ENCODE measurements at places on chromosomes 7 and 10.

DNA sequence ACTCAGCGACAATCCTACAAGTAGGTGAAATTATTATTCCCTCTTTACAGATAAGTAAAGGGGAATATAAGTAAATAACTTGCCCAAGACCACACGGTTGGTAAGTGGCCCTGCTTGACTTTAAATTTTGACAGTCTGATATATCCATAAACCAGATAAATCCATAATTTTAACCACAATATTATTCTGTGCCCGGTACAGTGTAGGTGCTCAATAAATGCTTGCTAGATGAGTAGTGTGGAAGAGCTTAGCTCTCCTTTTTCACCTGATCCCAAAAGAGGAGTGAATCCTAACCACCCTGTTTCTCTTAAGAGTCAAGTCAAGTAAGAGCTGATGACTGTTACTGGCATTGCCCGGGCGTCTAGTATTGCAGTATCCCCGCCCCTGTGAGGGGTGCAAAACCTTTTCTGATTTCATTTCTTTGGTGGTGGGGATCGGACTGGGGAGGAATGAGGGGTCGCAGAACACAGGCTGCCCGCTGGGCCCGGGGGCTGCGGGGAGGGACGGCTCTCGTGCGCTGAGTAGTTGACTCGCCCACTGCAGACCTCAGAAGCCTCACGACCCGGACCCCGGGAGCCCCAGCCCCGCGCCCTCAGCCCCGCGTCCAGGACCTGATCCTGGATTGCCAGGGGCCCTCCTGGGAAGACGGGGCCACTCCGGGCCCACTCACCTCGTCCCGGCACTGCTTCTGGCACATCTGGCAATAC, 490 bp downstream of the KIN start:
- no peak for DNase-seq

DNA sequence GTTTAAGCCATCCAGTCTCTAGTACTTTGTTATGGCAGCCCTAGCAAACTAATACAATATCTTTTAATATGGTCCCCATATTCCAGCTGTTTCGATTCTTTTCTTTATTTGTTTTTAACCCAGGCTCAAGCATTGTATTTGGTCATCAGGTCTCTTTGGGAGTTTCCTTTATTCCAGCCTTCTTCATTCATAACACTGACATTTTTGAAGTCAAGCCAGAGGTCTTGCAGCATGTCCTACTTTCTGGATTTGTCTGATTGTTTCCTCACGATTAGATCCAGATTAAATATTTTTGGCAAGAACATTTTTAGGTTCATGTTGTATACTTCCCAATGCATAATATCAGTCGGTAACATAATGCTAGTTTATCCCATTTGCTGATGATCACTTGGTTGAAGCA, 11.8 kb downstream of the SLC25A13 start:
- no peak for DNase-seq

DNA sequence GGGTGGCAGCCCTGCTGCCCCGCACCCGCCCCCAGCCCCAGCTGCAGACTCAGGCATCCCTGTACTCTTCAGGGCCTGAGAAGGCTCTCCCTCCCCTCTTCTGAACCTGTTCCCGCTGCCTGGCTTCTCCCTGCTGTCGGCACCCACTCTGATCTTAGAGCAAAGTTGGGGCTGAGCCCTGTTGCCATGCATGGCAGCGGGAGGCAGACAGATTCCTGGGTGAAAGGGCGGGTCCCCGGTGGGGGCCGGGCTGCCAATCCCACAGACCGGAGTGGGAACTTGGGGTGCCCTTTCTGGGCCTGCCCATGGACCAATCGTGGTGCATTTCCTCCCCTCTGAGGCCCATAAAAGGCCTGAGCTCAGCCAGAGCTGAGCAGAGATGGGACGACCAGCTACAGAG, 80.7 kb downstream of the SPDYE5 start:
- no peak for DNase-seq

GRCh38 chr7:87339373-87339897, 6.0 kb upstream of the CROT start:
- no peak for DNase-seq

DNA sequence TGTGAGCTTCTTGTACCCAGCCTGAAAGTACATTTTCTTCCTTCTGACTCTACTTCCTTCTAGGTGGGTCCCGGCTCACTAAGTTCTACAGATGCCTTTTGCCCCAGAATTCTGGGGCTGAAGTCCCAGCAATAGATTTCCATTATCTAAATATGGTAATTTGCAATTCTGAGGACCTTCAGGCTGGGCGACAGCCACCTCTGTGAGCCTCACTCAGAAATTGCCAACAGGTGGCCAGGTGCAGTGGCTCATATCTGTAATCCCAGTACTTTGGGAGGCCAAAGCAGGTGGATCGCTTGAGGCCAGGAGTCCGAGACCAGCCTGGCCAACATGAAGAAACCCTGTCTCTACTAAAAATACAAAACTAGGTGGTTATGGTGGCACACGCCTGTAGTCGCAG, 23.7 kb downstream of the CREM start:
- DNase-seq: no peak

DNA sequence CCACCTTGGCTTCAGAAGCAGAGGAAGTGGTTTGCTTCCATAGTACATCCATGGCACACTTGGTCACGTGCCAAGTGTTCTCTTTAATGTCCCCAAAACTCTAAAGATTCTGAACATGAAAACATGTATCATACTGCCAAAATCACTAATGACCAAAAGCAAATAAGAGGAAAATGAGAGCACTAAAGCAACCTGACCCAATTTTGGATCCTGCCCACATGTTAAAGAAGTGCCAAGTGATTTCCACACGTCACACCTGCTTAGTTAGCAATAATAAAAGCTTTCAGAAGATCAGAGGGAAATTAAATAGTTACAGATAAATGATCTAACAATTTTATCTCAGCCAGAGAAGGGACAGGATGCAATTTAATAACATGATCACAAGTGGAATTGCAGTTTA, 1170.0 kb downstream of the XPNPEP1 start:
- peak; percentile 89 for DNase-seq

- no peak for DNase-seq
Measured at GRCh38 chr7:26815426-26815825, 49.0 kb downstream of the SKAP2 start.

DNA sequence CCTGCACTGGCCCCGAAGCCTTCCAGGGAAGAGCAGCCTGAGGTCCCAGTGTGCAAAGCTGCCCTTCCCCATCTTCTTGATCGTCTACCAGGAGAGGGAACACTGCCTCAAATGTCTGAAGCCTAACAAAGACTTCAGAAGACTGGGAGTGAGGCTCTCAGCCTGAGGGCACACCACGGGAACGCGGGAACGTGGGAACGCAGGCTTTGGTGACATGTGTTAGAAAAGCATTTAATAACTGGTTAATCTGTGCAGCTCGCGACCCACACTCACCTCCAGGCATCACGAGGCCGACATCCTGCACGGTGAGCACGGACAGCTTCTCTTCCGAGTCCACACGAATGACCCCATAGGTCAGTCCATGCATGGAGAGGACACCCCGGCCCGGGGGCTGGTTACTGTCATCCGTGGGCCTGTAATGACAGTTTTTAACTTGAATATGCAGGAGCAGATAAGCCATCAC, 234.0 kb downstream of the ZMYND11 start:
- no peak for DNase-seq

GRCh38 chr7:74606101-74606908, 51.2 kb upstream of the GTF2I start:
- no peak for DNase-seq

DNA sequence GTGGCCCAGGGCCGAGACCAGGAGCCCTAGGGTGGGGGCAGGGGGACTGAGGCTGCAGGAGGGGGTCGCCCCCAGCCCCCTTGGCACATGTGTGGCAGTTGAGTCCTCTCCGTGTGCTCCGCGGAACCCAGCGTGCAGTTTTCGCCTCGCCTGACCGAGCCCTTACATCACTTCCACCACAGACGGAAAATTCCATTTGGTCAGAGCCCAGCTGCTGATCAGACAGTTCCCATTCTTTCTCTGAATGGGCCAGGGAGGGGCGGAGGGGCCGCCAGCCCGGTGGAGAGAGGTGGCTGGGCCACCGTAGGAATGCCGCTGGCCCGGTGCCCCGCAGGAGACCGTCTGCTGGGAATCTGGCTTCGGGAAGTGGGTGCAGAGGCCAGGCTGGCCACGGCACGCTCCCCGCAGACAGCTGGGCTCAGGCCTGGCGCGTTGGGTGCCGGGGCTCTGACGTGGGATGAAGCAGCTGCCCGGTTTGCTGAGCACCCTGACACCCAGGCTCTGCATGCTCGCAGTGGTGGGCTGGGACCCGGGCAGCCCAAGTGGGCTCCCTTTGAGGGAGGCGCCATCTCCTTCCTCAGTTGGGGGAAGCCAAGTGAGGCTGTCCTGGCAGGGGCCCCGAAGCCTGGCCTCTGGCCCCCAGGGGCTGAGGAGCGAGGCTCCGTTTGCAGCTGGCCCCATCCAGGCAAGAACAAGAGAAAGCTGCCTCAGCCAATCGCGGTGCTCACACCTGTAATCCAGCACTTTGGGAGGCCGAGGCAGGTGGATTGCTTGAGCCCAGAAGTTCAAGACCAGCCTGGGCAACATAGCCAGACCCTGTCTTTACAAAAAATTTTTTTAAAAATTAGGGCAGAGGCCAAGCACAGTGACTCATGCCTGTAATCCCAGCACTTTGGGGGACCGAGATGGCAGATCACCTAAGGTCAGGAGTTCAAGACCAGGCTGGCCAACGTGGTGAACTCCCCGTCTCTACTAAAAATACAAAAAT, 9.9 kb downstream of the TTYH3 start:
- DNase-seq: no peak

- no peak for DNase-seq
Measured at GRCh38 chr10:64080071-64080470, 558.9 kb downstream of the REEP3 start.

GRCh38 chr10:85420501-85421191, 945.9 kb downstream of the GRID1 start:
- no peak for DNase-seq

DNA sequence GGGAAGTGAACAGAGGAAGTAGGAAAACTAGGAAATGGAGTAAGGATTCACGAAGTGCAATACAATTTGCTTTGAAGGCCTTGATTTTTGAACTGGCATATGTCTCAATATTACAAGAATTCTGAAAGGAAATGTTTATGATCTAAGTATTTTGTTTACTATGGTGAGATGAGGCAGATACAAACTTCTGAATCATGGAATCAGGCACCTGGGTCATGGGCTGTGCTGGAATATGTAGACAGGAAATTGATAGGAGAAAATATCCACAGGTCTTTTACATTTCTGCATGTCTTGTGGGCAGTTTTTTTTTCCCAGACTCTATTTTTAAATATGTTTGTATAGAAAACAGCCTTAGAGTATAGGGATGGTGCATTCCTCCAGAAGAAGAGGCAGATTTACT, 117.1 kb downstream of the PPP1R3A start:
- DNase-seq: no peak

DNA sequence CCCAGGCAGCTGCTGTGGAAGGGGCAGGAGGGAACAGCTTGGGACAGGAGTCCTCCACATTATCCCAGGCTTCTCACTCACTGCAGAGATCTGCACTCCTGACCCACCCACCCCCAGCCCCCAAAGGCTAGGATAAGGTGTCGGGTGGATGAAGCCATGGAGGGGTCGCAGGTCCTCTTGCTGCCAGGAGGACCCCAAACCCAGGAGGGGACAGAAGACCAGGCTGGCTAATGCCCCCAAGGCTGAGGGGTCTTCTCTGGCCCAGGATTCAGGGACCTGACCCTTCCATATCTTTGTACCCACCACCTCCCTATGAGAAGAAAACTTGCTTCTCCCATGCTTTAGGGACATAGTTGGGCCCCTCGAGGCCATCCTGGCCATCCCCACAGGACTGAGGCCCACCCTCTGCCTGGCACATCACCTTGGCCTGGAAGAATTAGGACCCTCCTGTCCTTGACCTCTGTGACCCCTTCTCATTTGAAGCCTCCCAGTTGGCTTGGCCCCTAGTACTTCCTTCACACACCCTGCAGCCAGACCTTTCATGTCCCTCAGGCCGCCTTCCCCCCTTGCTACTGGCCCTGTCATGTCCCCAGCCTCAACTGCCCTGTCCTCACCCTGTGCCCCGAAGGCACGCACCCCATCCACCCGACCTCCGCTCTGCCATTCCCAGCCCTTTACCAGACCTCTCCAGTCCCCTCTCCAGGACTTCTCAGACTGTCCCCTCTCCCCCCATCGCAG, 21.6 kb downstream of the KCNH2 start:
- no peak for DNase-seq

GRCh38 chr7:43905956-43906330, 453 bp downstream of the URGCP start:
- DNase-seq: peak; percentile 37

DNA sequence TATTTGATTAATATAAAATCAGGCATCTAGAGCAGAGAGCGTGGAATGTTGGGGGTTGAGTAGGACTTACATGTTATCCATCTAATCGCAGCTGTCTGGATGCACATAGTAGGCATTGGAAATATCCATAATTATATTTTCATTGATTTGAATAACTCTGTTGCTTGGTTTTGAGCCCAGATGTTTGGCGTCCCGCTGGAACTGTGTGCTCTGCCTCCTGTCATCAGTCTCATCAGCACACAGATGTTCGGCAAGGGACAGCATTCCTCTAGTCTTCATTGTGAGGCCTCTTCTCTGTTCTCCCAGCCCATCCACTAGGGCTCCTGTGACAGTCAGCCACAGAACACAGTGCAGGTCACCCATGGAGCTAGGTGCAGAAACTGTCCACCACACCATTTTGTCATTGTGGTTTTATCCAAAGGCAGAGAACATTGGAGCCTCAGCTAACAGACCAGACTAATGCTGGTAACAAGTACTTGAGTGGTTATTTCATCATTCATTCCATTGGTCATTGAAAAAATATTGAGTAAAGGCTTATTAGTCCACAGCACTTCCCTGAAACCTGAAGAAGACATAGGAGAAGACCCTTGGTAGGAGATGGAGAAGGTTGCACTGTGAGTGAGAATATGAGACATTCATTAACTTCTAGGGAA, 927.4 kb downstream of the LRMDA start:
- no peak for DNase-seq

DNA sequence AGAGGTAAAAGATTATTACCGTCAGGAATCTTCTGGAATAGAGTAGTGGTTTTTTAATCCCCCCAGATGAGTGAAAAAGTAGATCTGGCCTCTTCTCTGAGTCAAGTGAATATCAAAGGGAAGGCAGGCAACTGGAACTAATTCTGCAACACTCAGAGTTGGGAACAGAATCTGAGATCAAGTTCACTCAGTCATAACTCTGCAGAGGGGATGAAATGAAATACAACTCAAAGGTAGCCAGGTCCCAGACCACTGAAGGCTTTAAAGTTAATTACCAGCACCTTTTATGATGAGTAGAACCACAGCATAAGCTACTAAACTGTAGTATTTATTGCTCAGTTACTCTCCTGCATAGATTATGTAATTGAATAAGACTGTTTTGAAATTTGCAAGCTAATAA, 455.6 kb upstream of the AKR1E2 start:
- DNase-seq: no peak

GRCh38 chr7:155203882-155204691, 93.6 kb upstream of the INSIG1 start:
- no peak for DNase-seq

- DNase-seq: peak; percentile 8
Measured at GRCh38 chr10:51074238-51075028, at the start of gene PRKG1. PRKG1 (plus strand) TSS chr10:51074487.

DNA sequence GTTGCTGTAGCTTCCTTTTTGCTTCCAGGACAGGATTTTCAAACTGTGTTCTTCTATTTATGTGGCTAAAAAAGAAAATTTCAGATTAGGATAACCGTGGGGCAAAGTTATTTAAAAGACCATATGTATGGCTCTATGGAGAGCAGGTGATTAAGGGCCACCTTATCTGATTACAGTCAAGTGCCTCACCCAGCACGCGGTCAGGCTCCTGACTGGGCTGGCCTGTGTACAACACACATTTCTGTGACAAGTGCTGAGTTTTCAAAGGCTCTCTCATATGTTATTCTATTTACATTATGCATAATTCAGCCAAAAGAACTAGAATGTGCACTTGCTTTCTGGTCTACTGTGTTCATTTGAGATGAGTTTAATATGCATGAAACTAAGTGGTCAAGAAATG, 547.4 kb downstream of the PHTF2 start:
- DNase-seq: no peak

Measured in NCI-H1105 (cell line).